Fibroblast of skin of left quadriceps (primary cell): ENCODE measurements at places on chromosomes 11 and 22.

DNA sequence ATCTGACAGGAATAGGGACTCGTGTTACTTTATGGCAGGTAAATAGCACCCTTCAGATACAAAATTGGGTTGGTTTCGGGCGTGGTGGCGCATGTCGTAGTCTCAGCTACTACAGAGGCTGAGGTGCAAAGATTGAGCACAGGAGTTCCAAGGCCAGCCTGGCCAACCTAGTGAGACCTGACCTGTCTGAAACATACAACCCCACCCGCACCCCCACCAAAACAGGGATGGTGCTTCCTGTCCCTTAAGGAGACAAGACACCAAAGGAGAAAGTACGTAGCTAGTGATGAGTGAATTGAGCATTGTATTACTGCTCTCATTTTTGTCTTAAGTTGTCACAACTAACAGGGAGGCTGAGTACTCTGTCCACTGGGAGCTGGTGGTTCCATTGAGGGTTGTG is 14.1 kb downstream of the RBM4 start:
- no peak for DNase-seq

DNA sequence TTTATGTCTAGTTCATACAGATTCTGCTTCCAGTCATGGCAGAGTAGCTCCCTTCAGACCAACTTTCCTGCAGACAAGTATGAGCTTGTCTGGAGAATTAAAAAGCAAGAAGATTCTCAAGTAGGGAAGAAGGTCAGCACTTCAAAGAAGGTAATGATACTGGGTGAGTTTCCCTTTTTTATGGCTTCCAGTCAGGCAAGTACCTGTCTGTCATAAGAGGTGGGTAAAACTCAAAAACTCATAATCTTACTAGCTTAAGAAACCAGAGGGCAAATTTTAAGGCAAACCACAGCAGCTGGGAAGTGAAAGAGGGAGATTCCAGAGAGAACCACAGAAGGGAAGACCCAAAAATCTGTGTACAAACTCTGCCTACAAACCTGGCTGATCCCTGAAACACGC is 54.2 kb downstream of the DENND5A start:
- no peak for DNase-seq

DNA sequence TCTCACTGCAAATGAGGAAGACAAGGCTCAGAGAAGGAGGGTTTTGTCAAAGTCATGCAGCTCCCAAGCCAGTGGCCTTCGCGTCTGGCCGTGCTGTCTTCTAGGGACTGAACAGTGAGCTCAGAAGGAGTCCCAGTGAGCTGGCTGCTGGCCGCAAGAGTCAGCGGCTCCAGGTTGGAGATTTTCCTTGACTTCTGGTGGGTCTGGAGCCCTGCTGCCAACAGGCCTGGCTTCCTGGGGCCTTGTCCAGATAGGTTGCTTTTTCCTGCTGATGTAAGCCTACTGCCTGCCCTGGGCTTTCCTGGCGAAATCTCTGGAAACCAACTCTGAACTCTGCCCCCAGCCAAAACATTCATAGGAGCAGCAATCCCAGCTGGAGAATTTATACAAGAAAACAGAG is 272.7 kb upstream of the CADM1 start:
- no peak for DNase-seq

GRCh38 chr11:128632141-128632791 is 44.9 kb upstream of the ETS1 start:
- peak; percentile 40 for DNase-seq

DNA sequence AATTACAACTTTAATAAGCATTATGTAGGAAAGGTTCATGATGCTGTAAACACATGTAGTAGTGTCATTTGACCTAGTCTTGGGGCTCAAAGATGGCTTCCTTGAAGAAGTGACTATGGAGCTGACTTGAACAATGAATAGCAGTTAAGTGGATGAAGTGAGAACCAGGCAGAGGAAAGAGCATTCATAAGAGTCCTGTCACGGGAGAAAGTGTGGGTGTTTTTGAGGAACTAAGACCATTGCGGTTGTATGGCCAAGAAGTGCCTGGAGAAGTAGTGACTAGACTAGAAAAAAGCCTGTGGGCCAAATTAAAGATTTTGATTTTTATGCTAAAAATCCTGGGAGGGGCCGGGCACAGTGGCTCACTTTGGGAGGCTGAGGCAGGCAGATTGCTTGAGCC is 7.2 kb upstream of the IL18BP start:
- no peak for DNase-seq

DNA sequence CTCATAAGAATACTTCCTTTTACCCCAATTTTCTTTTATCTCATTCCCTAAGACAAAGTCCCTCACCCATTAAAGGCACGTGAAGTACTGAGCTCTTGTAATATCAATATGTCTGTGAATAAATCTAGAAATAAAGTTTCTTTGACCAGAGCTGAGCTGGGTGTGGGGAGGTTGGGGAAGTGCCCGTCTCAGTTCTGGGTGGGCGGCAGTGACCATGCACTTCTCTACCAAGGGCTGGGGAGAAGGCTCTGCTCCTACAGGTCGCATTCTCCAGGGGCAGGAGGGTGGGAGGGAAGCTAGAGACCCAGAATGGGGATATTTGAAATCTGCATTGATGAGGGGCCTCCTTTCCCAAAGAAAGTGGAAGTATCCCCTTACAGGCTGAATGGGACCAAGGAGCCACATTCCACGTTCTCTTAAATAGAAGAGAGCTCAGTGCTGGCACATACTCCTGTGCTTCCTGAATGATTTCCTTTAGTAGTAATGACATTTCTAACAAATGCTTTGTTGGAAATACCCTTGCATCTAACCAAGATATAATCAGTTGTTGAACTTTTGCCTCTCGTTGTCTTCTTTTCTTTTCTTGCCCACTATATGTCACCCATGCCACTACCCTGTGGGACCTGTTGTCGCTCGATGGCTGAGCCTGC is 16.1 kb downstream of the RBX1 start:
- DNase-seq: no peak

DNA sequence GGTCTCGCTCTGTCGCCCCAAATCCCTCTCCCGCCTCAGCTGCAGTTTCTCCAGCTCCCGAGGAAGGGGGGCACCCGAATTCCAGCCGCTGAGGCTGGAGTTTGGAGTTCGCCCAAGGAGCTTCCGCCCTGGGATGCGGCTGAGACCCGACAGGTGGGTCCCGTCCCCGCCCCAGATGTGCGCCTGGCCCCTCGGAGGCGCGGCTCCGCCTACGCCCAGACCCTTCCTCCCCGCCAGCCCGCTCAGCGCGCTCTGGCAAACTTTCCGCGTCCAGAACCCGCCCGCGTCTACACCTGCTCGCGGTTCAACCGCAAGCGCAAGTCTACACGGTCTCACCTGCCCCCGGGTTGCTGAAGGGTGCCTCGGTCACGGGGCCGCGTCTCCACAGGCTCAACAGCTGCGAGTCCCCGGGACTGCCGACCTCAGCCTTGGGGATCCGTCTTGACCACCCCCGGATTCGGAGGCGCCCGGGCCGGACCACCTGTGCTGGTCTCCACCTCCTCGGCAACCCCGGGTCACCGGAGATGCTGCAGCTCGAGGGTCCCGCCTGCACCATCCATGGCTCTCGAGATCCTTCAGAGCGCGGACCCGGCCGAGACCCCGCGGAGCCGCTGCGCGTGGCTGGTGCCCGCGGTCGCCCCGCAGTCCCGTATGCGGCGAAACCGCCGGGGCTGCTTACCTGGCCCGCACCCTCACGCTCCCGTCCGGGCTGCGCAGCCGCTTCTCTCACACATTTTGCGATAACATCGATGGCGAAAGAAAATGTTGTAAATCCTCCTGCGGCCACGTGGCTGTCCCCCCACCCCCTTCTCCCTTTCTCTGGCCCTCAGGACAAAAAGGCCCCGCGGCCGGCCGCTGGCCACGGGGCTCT is 63.6 kb downstream of the NFAM1 start:
- DNase-seq: no peak

GRCh38 chr11:74366576-74366975 is 31.7 kb downstream of the PGM2L1 start:
- peak; percentile 81 for DNase-seq

DNA sequence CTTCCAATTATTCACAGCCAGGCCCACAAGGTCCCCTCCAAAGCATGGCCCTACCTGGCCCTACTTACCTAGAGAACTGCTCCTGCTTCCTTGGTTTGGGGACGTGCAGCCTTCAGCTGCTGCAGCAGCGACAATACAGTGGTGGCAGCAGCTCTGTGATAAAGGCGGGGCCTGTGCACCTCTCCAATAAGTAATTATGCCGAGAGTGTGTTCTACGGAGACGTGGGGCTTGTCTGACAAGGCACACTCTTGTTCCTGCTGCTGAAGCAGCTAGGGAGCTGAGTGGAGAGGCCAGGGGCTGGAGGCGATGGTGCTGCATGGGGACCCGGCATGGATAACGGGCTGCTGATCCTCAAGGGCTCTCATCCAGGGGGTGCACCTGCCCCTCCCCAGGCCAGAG is 98.0 kb upstream of the THY1 start:
- DNase-seq: no peak

DNA sequence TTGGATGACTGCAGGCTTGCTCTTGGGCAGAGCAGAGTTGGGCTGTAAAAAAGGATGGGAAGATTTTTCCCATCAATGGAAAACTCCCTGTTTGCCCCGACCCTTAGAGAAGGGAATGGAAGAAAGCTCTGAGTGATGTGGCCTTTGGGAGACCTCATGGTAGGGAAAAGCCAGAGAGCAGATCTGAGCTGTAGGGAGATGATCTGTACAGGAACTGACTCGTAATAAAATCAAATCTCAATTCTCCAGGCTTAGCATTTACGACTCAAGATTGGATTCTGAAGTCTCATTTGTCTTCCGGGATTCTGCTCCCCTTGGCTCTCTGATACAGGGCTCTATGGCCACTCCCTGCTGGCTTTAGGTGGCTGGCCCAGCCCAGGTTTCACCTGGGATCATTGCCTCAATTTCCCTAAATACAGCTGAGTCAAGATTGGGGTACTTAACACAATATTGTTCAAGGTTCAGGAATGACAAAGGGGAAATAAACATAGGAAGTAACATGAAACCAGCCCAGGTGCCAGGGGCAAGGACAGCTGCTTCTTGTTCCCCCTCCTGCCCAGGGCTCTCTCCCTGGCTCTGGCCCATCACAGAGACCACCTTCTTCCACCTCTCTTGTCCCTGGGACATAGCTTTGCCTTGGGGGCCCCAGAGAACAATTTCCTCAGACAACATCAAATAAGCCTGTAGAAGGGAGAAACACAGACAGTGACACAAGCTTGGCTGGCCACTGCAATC is 38.4 kb upstream of the THY1 start:
- no peak for DNase-seq

- DNase-seq: peak; percentile 11
These were observed 32.6 kb downstream of the PRDM11 start for GRCh38 chr11:45178890-45179671.

- no peak for DNase-seq
These were observed 12.6 kb upstream of the FJX1 start for GRCh38 chr11:35605706-35606105.

DNA sequence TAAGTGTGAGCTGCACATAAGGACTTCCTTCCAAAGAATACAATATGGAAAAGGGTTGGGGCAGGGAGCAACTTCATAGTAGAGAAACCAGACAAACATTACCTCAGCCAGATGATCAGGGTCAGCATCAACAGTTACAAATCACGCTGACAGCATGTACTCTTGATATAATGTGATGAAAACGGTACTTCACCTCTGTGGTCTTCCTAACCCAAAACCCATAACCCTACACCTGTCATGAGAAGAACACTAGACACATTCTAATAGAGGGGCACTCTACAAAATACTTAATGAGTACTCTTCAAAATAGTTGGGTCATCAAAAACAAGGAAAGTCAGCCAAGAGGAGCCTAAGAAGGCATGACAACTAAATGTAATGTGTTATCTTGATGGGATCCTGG is 43.9 kb downstream of the RRAS2 start:
- DNase-seq: no peak

DNA sequence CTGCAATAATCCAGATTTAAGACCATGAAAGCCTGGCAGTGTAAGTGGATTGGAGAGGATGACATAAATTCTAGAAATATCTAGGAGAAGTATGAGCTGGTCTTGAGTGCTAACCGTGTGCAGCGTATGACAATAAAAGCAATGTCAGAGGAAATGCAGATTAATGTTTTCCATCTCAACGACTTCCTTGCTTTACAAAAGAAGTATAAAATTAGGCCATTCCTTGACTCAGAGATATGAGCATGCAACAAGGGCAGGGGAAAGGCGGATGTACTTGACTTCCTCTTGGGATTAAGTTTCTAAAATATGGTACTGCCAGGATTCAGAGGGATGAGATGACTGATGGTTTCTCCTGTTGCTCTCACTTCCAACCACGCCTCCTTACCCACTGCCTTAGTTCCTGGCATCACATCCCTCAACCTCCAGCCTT is 32.3 kb downstream of the ADAMTS15 start:
- no peak for DNase-seq

DNA sequence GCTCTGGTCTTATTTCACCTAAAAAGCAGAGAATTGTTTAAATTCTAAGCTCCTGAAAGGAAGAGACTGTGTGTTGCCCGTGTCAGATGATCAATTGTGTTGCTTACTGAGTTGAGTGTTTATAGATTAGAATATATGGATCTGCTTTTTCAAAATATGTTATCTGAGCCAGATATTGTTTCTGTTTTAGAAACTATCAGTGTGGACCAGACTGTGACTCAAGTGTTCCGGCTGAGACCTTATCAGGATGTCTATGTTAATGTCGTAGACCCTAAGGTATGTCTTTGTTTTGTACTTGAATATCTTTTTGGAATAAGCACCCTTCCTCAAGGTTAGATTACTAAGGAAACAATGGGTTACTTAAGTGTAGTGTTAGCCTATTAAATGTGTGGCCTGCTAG is 11.0 kb downstream of the DEPDC5 start:
- no peak for DNase-seq

- DNase-seq: peak; percentile 43
These were observed 524.2 kb upstream of the CHORDC1 start for GRCh38 chr11:90747057-90747456.

GRCh38 chr11:125071435-125071834 is 8.3 kb downstream of the SLC37A2 start:
- DNase-seq: no peak
